ENCODE measurements at places on chromosomes 5 and 9.

DNA sequence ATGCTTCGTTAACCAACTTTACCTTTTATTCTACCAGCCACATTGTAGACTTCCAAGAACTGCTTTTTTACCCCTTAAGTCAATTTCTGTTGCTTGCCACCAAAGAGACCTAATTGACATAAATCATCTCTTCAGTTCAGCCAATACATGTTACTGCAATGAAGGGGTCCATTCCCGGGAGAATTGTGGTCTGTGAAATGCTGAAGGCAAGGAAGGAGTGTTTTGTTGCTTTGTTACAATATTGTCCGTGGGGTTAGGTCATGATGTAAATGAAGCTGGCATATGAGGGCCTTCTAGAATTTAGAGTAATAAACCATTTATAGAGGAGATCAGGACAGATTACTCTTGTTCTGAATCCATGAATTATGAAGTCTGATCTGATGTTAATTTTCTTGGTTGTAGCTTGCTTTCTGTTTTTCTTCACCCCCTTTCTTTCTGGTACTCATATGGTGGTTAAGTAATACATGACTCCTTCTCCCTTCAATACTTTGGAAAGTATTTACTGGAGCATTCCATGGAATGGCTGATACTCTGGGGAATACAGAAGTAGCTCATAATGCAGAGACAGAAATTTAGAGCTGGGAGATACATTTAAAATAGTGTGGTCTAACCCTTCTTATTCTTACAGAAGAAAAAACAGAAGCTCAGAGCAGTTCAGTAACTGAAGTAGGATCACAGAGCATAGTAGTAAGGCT lies 297.0 kb upstream of the CLINT1 start:
- no peak for DNase-seq

DNA sequence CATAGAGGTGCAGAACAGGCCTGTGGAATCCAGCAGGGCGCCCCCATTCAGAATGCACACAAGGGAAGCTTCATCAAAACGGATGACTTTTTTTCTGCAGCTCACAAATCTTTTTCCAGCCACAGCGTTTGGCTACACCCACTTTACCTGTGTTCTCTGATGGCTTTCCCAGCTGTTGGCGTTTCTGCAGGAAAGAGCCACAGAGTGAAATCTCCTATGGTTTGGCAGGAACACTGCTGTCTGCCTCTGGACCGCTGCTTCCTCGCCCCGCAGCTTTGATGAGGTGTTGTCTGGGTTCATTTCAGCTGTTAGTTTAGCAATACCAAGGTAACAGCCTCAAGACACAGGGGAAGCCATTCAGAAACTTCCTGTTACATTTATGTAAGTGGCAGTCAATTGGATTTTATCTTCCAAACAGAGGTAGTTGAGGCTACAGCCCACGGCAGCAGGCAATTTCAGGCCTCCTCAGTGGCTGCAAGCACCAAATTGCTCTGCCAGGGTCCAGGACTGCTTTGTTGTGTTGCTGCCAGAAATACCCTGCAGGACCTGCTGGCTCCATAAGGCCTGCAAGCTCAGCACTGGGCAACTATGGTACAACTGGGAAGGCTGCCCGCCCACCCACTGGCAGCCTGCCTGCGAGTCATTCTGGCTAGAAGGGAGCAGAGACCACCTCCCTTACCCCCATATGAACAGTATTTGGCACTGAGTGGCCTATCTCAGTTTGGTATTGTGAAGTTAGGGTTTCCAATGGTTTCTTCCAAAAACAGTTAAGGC lies 96.7 kb downstream of the MVB12B start:
- no peak for DNase-seq

DNA sequence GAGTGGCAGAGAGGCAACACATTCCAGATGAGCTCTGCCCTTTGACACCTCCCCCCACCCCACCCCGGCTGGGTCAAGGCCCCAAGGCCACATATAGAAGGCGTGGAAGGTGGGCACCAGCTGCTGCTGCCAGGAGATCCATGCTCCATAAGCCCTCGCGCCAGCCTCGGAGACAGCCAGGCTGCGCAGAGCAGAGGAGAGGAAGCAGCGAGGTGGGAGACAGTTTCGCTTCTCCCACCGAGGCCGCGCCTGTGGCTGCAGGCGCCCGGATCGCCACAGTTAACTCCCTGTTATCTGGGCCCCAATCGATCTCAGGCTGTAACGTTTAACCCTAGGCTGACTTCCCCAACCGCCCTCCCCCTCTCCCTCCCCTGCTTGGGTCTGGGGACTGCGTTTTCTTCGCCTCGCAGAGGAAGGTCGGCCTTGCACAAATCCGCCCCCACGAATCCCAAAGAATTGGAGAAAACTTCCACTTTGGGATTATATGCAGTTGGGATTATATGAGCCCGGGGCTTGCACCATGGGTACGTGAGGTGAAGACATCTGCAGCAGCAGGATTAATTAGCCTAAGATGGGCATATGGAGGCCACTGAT lies 1.1 kb upstream of the CXXC5 start:
- no peak for DNase-seq

GRCh38 chr5:141478321-141478945 lies 2.7 kb downstream of the PCDHGC3 start:
- no peak for DNase-seq

DNA sequence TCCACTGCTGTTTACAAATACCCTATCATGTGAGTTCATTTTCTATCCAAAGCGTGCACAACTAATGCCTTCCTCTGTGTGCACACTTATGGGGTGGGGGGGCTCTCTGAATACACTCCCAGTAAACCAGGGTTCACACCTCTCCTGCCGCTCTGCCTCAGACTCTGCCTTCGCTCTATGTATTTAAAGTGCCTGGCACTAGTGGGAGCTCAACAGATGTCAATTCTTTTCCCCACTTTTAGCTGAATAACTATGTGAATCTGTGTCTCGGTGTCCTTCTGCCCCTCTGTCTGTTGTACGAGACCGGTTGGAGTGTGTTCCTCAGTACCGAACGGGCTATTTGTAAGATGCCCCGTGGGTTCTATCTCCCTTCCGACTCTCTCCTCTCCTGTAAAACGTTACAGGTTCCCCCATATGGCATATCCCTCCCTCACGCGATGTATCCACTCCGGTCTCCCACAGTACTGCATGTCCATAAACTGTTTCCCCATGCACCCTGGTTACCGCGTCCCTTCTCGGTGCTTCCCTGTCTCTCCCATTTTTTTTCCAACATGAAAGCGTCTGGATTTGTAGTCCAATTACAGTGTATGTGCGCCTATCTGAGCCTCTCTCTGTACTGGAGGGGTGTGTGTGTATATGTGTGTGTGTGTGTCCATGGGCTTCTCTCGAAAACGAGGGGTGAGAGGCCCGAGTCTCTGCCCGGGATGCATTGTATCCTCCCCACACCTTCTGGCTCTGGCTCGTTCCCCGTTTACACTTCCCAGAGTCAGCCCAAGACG lies 1.6 kb downstream of the ELL2 start:
- no peak for DNase-seq

Measured in stimulated activated CD4-positive, alpha-beta T cell treated with anti-CD3 and anti-CD28 coated beads, Interleukin-1b, Interleukin-23, amount 100 ng/mL, for 1 hour (primary cell).